ENCODE measurements at places on chromosomes 2 and 18.

DNA sequence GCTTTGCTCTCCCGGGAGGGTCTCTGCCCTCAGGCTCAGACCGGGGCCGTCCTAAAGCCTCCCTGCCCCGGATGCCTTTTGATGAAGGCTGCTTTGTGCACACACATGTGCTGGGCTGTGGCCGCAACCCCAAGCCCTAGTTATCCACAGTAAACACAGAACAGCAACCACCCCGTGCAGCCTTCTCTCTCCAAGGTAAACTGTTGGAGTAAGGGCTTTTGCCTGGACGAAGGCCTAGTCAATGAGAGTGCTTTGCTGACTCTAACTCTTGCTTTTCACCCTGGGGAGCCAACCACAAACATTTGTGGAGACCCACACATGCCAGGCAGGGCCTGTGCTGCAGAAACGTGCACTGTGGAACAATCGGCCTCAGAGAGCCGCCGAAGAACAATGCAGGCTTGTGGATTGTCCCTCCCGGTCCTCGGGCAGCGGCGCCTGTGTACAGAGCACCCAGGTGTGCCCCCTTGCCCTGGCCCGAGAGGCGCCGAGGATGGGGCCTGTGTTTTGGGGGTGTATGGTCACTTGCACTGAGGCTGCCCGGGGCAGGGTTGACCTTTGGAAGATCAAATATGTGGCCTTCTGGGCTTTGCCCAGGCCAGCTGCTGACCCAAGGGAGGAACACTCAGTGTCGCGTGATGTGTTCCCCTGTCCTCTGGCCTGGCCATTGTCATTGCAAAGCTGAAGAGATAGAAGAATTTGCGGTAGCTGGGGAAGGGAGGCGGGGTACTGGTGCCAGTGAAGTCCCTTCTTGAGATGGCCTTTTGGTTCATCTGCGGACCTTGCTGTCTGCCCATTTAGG is 37.0 kb downstream of the CTIF start:
- no peak for DNase-seq

DNA sequence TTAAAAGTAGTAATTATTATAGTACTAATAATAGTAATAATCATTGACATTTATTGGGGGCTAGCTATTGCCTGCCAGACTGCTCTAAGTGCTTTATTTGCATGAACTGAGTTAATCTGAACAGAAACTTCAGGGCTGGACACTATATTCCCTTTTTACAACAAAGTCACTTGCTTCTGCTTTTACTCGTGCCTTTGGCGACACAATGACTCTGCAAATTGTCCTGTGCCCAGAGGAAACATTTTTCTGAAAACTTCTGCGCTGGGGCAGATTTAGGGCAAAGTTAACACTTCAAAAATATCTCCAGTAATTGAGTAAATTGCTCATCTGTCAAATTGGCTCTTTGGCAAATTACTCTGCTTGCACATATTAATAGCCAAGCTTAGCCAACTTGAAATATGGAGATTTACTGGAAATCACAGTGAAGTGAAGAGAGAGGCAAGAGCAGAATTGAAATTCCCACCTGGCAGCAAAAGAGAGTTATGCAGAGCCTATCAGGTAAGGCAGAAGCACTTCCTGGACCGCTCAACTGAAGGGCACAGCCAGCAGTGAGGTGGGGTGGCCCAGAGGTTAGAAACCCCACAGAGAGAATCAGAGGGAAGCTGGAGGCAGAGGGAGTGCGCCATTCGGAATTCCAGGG is 36.3 kb downstream of the BMP10 start:
- DNase-seq: no peak

- no peak for DNase-seq
Observed at GRCh38 chr18:45557287-45557686, 58.0 kb upstream of the SLC14A2 start.

DNA sequence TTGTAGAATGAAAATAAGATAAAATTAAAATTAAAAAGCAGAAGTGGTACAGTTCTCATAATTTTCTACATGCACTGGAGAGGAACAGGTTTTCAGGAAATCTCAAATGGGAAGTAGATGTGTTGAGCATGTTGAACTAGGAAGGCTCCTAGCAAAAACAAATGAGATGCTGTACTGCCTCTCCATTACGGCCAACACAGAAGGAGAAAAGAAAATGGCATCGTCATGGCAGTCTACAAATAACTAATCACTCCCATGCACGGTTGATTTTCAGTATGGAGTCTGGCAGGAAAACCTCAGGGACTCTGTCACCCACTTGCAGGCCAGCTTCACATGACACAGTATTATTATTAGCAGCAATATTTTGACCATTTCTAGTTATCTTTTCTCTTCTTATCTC is 278.7 kb downstream of the NRXN1 start:
- no peak for DNase-seq

DNA sequence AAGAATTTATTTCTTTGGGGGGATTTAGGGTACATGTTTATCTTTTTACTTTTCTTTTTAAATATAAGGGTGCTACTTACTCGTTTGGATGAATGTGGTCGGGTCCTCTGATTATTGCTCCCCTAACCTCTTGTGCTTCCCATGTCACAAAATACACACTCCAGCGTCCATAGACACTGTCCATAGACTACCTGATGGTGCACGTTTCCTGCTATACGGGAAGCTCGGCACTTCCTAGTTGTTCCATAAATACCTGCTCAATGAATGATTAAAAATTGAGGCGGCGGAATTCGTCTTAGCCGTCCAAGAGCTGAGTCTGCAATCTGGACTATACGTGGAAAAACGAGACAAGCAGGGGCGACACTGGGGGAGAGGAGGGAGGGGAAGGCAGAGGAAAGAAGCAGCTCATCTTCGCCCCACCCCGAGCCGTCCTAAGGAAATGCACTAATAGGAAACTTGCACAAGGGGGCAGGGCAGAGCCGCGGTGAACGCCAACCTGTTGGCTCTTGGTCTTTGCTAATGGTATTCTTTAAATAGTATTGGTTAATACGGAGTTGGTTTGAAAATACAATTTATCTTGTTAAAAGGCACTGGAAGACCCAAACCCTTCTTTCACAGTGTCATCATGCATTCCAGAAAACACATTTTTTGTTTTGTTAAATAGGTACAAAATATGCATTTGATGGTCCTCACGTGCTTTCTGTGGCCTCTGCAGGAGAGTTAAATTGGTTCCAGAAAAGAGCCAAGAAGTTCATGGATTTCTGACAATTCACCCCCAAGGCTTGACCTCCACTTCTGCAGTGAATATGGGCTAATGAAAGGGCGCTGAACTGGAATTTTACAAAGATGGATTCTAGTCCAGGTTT is 73.0 kb upstream of the KCTD1 start:
- peak; percentile 70 for DNase-seq

GRCh38 chr2:109058191-109058632 is 69.2 kb upstream of the EDAR start:
- DNase-seq: no peak

GRCh38 chr18:9571546-9571945 is 42.8 kb downstream of the PPP4R1 start:
- no peak for DNase-seq

DNA sequence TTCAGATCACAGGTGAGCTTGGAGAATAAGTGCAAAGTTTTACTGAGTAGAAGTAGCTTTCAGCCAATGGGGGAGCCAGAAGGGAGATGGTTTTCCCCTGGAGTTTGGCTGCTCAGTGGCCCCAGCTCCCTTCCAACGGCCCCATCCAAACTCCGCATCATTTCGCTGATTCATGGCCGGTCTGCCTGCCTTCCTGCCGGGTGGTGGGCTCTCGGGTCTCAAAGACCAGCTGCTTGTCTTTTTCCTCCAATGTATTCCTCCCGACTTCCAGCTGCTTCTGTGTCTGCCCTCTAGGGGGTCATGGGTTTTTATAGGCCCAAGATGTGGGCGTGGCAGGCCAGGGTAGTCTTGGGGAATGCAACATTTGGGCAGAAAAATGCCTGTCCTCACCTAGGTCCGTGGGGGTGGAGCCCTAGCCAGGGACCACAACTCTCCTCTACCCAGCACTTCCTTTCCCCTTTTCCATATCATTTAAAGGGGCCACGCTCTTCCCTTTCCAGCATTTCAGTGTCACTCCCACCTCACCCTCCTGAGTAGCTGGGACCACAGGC is 73.5 kb downstream of the MEX3C start:
- DNase-seq: no peak

DNA sequence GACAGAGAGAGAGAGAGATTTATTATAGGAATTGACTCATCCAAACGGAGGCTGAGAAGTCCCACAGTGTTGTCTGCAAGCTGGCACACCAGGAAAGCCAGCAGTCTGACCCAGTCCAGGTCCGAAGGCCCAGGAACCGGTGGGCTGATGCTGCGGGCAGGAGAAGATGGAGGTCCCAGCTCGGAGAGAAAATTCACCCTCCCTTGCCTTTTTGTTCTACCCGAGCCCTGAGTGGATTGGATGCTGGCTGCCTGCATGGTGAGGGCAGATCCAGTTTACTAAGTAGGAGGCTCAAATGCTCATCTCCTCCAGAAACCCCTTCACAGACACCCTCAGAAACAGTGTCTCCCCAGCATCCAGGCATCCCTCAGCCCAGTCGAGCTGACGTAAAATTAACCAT is 22.2 kb upstream of the STK25 start:
- no peak for DNase-seq

- peak; percentile 36 for DNase-seq
Observed at GRCh38 chr2:25822190-25823117, 55.8 kb downstream of the ASXL2 start.

- DNase-seq: no peak
Observed at GRCh38 chr2:86453836-86454235, 12.7 kb downstream of the KDM3A start.

- no peak for DNase-seq
Observed at GRCh38 chr2:29700560-29700959, 220.8 kb downstream of the ALK start.

GRCh38 chr2:127101756-127102477 is 5.0 kb downstream of the BIN1 start:
- DNase-seq: no peak

GRCh38 chr2:158935617-158936016 is 32.8 kb upstream of the TANC1 start:
- no peak for DNase-seq

- no peak for DNase-seq
Observed at GRCh38 chr2:165815299-165816141, 21.5 kb upstream of the GALNT3 start.

GRCh38 chr2:102736110-102736409 is 25.8 kb upstream of the TMEM182 start:
- no peak for DNase-seq

GRCh38 chr18:22977847-22978701 is 44.9 kb downstream of the RBBP8 start:
- no peak for DNase-seq

DNA sequence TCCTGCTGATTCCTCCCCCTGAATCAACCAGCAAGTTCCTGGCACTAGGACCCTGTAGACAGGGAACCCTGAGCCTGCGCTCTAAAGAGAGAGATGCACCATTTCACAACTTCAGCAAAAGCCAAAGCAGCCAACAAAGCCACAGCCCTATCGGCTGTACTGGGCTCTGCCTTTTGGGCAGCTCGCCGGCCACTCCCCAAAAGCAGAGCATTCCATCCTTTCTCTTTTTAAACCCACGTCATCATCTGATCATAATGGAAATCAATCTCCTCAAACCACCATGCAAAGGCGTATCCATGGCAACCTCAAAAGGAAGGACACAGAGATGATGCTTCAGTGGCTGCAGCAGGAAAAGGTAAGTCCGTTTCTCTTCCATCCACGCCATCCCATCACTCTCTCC is 5.3 kb upstream of the DCTN1 start:
- no peak for DNase-seq

- no peak for DNase-seq
Observed at GRCh38 chr2:217337771-217338170, 477.9 kb upstream of the TNP1 start.
